T-cell (primary cell): ENCODE measurements at places on chromosomes 4 and X. TPM values are rescaled to one million over a fixed set of nuclear protein-coding genes. Genes with fewer than 3 reads are reported as not detected.

The P2RY10 gene
- 49.9 TPM for total RNA-seq

The IBSP gene
- total RNA-seq = not detected

The FDCSP gene
- total RNA-seq = not detected

The NKX1-1 gene
- not detected for total RNA-seq

The ZFP42 gene
- total RNA-seq = not detected

The UCP1 gene
- not detected for total RNA-seq

The GYPA gene
- total RNA-seq = not detected

The PRRG1 gene
- total RNA-seq = 0.12 TPM

The VMA21 gene
- total RNA-seq = 25.7 TPM

The CFI gene
- total RNA-seq = 0.92 TPM

The UGT2B11 gene
- not detected for total RNA-seq

The SMIM10L2A gene
- total RNA-seq = 3.3 TPM

The FAM241A gene
- total RNA-seq = 2.0 TPM

The DMRTC1 gene
- total RNA-seq = 0.56 TPM

The CASP3 gene
- 20.6 TPM for total RNA-seq

The SSX2 gene
- not detected for total RNA-seq

The POU3F4 gene
- not detected for total RNA-seq

The ARR3 gene
- not detected for total RNA-seq

The P2RY8 gene
- total RNA-seq = 114 TPM

The PCDH11X gene
- total RNA-seq = not detected
